Brain microvascular endothelial cell (primary cell): ENCODE measurements at places on chromosomes 6 and 20.

DNA sequence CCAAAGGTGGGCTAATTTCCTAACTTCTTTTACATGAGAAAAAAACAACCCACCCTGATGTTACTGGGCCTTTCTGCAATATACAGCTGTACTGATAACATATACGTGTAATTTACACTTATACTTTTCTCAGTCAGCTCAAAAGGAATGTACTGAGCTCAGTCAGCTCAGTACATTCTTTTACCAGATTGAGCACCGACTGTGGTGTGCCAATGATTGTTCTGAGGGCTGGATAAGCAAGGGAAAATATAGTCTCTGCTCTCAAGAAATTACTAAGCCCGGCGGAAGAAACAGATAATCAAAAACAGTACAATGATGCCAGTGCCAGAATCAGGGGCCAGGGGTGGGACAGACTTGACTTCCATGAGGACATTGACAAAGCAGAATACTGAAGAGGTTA lies 10.0 kb upstream of the BLOC1S5 start:
- DNase-seq = no peak

GRCh38 chr20:50866036-50866685 lies 65.1 kb downstream of the ADNP start:
- DNase-seq = no peak

- DNase-seq = no peak
These were observed 11.5 kb upstream of the MPC1 start for GRCh38 chr6:166394036-166394892.

DNA sequence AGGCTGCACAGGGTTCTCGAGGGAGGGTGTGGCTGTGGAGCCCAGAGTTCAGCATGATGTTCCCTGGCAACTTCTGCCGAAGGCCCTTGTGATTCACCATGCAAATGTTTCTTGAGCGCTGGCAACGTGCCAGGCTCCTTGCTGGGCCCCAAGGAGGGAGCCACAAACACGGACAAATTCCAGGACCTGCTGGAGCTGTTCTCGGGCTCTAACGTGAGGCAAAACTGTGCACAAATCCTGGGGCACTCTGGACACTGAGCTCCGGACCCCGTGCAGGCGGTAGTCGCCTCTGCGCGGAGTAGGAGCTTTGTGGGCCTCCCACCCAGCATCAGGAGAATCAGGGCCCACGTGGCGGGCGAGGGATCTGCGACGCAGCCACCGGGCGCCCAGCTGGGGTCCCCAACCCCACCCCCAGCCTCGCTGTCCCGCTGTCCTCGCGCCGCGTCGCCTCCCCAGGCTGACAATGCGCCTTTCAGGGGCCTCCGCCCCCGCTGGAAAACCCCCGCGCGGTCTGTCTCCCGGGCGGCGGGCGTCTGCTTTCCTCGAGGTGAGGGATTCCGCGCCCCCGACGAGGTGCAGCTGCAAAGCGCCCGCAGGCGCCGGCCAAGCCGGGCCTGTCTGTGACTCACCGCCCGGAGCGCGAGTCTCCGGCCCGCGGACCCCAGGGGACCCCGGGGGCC lies 31.7 kb upstream of the SCUBE3 start:
- peak; percentile 84 for DNase-seq

DNA sequence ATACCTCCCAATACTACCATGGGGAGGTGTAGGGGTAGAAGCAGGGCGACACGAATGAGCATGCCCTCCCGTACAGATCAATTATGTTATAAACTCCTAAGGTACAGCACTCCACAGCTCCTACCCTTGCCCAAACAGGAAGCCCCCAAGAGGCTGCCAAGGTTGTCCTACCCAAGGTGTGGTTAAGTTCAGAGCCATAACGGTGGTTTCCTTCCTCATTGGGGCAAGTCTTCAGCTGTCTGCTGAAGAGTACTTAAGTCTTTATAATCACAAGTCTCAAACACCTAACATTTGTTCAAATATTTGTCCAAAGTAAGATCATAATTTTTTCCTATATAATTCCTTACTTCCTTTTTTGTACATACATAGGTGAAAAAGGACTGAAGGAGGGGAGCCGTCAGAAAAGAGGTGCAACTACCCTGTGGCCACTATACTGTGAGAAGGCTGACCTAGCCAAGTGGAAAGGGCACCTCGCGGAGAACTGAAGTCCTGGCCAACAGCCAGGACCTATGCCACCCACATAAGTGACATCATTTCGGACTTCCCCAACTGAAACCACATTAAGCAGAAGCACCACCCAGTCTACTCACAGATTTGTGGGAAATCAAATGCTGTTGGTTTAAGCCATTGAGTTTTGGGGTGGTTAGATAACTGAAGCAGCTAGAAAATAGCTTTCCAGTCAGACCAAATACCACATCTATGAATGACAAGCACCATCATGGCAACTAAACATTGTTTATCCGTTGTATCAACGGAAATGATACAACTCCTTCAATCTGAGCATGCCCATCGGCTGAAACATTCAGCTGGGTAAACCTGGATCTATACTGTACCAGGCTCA lies 2.9 kb upstream of the RAB22A start:
- peak; percentile 92 for DNase-seq

DNA sequence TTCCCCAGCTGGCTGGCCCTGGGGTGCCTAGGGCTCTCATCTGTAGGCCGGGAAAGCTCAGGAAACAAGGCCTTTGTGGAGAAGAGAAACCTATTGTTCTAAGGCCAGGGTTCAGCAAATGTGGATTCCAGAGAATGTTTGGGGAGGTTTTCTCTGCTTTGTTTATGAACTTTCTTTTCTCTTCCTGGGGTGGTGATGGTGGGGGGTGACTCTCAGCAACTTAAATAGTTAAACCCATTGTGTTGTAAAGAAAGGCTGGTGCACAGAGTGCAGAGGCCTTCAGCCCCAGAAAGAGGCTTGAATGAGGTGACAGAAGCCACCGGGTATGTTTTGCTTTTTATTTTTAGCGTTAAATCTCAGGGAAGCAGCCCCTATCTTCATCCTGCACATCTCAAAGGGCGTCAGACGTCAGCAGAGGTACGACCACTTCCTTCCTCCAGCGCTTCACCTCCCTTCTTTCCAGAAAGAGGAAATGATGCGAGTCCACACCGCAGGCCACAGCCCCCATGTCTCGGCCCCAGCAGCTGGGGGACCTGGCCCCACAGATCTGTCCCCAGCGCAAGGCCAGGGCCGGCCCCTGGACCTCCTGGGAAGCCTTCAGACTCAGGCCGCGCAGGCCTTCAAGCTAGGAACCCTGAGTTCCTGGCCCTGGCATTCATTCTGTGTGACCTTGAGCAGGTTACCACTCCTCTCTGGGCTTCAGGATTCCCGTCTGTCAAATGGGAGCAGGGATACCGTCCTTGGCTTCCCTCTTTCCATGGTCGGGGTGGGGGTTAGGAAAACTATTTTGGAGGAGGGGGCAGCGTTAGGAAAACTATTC lies 605 bp upstream of the PPP1R16B start:
- DNase-seq = no peak

DNA sequence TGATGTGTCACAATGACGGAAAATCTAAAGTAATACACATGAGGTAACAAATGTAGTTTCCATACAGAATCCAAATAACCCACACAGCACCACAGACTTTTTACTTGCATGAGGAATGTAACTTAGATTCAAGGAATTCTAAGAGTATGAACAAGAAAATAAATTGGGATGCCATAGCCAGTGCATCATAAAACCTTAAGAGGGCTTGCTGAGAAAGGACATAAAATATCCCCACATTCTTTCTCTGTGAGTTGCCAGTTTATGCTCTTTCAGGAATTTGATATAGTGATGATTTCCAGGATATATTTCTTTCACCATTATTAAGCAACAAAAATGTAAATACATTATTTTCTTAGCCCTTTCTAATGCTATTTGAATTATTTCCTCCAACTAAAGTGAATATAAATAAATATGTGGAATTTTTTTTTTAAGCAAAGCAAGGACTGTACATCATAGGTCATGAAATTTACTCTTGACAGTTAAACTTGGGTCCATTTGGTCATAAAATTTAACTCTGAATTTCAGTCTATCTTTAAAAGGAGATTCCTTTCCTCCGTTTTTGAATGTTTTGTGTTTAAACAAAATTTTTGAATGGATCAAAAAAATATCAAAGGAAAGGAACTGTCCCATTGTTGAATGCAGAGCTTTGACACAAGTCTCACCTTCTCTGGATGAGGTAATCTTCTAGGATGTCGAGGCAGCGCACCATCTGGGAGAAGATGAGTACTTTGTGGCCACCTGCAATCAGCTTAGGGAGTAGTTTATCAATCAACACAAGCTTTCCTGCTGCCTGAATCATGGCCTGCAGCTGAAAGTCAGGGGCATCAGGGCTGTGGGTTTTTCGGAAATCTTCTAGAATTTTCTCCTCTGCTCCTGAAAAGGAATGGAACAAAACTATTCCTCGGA lies 116.3 kb upstream of the EMILIN3 start:
- DNase-seq = peak; percentile 73

DNA sequence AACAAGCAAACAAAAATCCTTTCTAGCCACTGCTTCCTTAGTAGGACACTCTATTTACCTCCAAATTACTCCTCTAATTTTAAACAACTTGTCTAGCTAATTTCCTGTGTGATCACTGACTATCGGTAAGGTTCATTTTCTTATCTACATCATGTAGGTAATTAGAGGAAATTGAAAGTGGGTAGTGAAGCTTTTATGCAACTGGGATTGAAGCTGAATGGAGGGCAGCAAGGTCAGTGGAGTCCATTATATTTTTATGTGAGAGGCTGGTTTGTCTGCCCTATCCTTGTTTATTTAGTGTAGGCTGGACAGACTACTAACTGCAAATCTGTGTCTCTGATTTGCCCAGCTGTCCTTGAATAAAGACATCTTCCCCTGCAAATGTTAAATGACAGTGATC lies 88.5 kb upstream of the SIM1 start:
- no peak for DNase-seq

DNA sequence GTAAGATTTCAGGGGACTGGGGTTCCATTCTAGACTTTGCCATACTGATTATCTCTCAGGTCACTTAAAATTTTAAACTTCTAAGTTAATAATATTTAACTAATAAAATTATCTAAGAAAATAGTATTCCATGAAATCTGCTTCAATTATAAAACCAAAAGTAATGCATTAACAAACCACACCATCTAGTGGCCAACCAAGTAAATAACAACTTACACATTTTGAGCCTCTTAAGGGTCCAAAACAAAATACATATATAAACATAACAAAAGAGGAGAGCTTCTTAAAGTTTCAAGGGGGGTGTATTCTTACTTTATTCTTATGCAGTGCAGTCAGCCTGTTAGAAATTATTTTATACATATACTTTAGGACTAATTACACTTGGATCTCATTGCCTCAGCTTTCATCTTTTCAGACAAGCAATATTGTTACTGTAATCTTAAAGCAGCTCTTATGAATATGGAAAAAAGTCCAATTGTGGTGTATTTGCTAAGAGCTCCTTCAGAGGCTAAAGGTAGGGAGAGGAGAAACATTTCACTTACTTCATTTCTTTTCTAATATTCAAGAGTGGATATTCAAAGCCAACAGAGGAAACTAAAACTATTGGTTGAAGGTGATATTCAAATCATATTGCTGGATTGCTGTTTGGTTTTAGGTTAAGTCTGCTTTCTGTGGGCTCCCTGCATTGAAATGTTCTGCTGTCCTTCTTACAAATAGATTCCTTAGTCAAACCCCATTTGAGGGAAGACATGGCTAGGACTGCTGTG lies 199.7 kb upstream of the SIM1 start:
- no peak for DNase-seq

- no peak for DNase-seq
These were observed 1.4 kb downstream of the PLCB4 start for GRCh38 chr20:9070304-9070703.

DNA sequence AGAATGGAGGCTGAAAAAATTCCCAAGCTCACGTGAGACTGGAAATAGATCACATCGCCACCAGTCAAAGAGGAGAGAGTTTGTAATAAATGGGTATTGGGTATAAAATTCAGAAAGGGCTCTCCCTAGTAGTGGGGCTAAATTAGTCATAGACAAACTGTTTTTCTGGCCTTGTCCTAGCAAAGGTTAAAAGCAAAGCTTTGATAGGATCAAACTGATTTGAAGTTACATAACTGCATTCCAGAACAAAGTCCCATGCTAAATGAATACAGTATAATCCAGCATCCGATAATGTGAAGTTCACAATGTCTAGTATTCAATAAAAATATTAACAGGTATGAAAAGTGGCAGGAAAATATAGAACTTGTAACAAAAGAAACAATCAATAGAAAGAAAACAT lies 149.8 kb upstream of the ATXN1 start:
- no peak for DNase-seq

- no peak for DNase-seq
These were observed 45.4 kb downstream of the CDS2 start for GRCh38 chr20:5172167-5172601.

- no peak for DNase-seq
These were observed 116.1 kb downstream of the BACH2 start for GRCh38 chr6:90180526-90180925.

GRCh38 chr6:142335415-142335814 lies 33.6 kb downstream of the ADGRG6 start:
- DNase-seq = no peak

DNA sequence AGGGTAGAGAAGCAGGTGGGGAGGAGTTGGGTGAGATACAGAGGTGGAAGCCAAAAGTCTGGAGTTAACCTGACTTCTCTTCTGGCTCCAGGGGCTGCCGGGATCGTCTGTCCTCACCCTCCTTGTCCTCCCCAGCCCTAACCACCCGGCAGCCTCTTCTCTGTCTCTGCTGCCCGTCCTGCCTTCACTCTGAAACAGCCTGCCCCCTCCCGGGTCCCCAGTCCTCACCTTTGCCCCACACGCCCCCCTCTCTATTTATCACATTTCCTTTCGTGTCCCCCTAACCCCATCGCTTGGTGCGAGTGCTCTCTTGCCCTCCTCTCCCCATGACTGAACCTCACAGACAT lies 5.7 kb downstream of the RING1 start:
- no peak for DNase-seq

DNA sequence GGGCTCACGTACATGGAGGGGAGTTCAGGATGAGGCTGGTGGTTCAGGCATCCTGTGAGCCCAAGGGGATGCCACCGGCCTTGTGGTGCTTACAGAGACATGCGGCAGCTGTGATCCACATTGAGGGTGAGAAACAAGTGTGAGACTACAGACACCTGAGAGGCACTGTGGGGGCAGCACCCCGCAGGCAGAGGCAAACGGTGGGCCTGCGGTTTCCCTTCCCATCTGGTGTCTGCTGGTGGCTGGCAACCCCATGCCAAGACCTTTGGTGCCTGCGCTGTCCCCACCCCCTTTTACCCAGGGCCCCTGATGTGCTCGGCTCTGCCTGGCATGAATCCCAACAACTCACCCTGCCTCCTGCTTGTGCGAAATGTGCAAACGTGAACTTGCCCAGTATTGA lies 42.0 kb downstream of the ERMARD start:
- DNase-seq = no peak

- DNase-seq = no peak
These were observed at the start of gene PROKR2 for GRCh38 chr20:5316188-5317158. Gene PROKR2, minus strand, starts transcription at chr20:5316954. Its CDS starts 2,585 bp downstream, at chr20:5314369.

- no peak for DNase-seq
These were observed 200.2 kb upstream of the SUPT3H start for GRCh38 chr6:45577836-45578504.

- DNase-seq = peak; percentile 36
These were observed 219.0 kb downstream of the TTLL2 start for GRCh38 chr6:167543602-167544497.

- DNase-seq = peak; percentile 88
These were observed 48.3 kb downstream of the ADGRF1 start for GRCh38 chr6:46993846-46994245.
